Fibroblast of the aortic adventitia (primary cell): ENCODE measurements at places on chromosomes 6 and 20. TPM values are rescaled to one million over a fixed set of nuclear protein-coding genes. Genes with fewer than 3 reads are reported as not detected.

NUP43 gene
- 20.6 and 45.6 TPM in 2 replicates for total RNA-seq

BANF2 gene
- total RNA-seq: not detected in 2 replicates

SIGLEC1 gene
- 0.08 TPM in 1 of 2 replicates, not detected in the other for total RNA-seq

CLPSL2 gene
- total RNA-seq: not detected in 2 replicates

- no peak for DNase-seq
Observed at GRCh38 chr6:31149827-31150447, 7.7 kb downstream of the CCHCR1 start.

GRCh38 chr6:49327005-49327404 is 136.0 kb downstream of the MMUT start:
- peak; percentile 32 for DNase-seq

DNA sequence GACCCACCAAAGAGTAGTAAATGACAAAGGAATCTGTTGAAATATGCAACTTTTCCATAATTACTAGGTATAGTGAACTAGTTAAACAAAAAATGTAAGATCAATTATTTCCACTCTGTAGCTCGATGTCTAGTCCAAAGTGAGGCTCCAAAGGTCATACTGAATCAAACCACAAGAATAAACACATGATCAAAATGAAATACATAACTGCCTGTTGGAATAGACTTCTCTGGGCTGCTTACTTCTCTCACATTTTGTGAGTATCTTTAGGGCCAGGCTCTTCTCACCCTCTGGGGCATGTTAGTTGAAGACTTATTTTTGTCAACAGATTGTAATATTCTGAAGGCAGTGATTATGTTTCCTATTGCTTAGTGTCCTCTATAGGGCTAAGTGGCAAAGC is 103.7 kb upstream of the TMEM170B start:
- DNase-seq: no peak

DNA sequence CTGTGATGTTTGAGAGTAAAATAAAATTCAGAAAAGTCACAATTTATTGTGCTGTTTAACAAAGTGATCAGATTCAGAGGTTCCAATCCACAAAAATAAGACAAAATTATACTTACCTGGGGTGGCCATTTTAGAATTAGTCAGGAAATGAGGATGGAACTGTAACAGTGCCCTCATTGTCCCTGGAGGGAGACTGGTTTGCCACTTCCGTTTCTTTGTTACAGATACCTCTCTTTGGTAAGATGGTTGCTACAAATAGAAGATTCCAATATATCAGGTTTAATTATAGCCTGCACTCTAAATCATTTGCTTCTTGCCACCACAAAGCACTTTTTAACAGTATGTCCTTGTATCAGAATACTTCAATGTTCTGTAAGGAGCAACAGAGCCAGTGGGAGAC is 95.6 kb downstream of the CTNNBL1 start:
- DNase-seq: no peak

DNA sequence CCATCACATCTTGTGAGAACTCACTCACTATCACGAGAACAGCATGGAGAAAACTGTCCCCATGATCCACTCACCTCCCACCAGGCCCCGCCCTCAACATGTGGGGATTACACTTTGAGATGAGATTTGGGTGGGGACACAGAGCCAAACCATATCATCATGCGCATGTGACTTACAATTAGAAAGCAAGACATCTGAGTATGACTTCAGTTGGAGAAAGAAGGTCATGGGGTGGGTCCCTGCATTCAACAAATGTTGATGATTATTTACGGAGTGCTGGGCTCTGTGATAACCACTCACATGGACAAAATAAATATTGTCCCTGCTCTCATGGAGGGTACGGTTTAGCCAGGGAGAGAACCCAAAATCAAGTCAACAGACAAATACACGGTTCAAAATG is 37.9 kb downstream of the VSTM2L start:
- DNase-seq: no peak

GRCh38 chr6:110366975-110367374 is 8.8 kb upstream of the METTL24 start:
- no peak for DNase-seq
